ENCODE measurements at places on chromosomes 7 and 10.

DNA sequence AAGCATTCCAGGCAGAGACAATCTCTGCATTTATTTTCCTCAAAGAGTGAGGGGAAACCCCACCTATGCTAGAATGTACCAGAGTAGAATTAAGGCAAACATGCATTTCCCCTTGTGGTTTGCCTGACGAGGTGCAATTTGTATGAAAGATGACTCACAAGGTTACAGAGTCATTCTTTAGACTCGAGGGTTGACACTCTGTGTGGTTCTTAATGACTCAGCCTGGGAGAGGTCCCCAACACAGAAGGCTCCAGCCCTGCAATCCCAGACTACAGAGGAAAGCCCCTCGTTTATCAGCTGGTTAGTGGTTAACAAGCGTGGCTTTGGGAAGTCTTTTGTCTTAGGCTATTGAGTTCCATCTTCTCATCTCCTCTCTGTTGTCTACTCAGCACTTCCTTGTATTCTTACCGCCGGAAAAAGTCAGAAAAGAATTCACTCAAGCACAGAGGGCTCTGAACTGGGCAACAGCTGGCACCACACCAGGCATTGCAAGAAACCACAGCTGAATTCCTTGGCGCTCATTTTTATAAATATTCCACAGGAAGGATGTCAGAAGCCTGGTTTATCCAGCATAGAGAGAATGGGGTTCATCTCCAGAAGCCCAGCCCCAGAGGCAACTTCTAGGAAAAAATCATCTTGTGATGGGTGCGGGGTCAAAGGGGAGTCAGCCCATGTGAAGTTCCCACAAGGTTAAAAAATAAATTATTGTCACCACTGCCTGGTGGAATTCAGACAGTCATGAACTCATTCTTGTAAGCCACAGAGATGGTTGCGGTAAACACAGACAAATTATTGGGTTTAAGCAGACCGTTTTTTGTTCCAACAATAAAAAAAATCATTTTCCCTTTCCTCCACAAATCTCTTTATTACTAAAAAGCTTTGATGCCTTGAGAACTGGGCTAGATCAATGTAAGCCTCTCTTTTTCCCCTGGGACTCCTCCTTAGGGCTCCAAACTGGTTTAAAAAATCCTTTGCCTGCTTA is 24.5 kb upstream of the SVIL start:
- peak; percentile 65 for DNase-seq

DNA sequence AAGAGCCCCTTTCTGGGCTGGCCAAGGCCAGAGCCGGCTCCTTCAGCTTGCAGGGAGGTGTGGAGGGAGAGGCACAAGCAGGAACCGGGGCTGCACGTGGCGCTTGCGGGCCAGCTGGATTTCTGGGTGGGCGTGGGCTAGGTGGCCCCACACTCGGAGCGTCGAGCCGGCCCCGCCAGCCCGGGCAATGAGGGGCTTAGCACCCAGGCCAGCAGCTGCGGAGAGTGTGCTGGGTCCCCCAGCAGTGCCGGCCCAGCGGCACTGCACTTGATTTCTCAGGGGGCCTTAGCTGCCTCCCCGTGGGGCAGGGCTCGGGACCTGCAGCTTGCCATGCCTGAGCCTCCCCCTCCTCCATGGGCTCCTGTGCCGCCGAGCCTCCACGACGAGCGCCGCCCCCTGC is 48.1 kb downstream of the SH2D4B start:
- no peak for DNase-seq

GRCh38 chr10:48253970-48254657 is 20.4 kb downstream of the FRMPD2 start:
- DNase-seq: no peak

DNA sequence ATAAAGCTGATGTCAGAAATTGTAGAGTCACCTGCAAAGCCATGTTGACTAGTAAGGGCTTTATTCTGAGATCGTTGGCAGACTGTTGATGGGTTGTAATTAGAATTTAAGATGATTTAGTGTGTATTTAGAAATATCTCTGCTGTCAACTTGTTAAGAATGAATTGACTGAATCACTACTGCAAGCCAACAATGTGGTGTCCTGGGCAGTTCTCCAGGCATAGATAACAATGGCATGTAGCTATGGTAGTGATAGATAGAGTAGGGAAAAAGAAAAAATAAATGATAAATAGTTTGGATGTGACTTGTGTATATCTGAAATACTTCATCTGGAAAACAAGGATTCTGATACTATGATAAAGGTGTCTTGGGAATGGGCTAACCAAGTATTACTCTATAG is 640.2 kb downstream of the ARL4A start:
- DNase-seq: no peak

DNA sequence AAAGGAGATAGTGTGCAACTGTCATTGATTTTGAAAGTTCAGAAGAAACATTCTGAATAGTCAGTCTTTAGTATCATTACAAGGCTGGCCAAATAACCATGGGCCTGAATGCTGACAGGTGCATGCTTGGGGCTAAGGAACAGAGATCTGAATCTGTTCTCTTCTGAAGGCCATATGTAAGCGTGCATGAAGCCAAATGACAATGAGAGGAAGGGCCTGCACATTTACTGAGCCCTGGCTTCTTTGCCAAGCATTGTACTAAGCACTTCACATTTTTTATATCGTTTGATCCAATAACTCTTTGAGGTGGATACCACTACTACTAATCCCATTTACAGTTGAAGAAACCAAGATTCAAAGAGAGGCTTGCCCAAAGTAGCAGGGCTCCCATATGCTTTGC is 22.5 kb upstream of the TIAL1 start:
- no peak for DNase-seq

GRCh38 chr10:118020365-118020764 is 26.4 kb downstream of the RAB11FIP2 start:
- DNase-seq: no peak

DNA sequence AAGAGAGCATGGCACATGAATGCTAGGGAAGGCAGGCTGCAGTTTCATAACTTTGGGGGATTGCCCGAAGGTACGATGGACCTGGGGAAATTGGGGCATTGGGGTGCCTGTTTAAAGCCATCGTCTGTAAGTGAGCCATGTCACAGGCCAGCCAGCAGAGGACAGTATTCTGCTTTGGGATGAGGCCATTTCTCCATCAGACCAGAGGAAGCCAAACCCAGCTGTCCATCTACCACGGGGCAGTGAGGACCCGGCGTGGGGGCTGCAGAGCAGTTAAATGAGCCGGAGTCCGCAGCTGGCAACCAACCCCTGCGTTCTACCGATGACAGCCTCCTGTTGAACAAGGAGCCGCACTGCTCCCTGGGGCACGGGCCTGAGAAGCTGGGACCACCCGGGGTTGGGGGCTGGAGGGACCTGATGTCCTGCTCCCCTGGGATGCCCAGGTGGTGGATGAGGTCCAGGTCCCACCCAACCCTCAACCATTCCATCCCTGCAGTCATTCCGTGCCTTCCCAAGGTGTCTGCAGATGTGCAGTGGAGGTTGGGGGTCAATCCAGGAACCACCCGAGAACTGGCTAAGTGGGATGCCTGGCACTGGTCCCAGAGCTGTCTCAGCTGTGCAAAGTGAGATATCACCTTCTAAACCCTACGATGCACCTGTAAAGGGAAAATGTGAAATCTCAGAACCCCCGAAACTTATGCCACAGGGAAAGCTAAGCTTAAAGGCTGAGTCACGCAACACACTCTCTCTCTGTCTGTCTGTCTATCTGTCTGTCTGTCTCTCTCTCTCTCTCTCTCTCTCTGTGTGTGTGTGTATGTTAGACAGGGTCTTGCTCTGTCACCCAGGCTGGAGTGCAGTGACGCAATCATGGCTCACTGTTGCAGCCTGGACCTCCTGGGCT is 12.1 kb upstream of the RHBDD2 start:
- DNase-seq: peak; percentile 55

GRCh38 chr10:109891105-109891504 is 32.2 kb downstream of the XPNPEP1 start:
- no peak for DNase-seq

DNA sequence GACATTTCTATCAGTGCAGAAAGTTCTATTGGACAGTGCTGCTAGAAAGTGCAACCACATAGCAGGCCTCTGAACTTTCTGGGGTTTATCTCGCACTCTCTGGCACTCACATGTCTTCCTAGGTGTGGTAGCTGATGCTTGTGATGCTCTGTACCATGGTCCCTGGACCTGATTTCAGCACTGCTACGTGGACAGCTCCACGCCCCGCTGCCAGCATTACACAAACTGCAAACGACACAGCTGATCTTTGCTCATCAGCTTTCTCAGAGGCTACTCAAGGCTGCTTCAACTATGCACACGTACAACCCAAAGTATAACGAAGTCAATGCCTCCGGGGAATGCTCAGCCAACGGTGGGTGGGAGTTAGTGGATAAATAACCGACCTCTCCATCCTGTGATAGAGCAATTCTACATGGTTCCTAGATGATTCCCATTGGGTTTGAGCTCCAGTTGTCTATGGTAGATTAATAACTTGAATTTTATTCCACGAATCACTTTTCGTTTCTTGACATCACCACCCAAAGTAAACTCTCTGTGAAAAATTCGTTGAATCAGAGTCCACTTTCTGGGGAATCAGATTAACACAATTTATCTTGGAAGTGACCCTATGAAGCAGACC is 302.5 kb downstream of the ACTR3B start:
- peak; percentile 8 for DNase-seq

DNA sequence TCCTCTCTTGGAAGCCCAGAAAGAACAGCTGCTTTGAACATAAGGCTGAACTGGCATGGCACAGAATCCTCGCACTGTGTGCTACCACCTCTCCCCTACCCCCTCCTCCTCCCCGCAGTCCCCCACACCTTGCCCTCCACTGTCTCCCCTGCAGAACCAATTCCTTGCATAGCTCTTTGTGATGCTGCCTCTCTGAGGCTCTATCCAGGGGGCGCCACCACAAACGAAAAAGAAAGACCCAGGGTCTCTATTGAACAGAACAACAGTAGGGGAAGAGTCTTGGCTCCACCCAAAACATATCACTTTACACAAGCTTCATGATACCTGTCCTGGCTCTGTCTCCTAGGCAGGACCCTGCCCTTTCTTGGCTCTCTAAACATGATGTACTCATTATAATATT is 26.2 kb upstream of the EBLN1 start:
- no peak for DNase-seq

DNA sequence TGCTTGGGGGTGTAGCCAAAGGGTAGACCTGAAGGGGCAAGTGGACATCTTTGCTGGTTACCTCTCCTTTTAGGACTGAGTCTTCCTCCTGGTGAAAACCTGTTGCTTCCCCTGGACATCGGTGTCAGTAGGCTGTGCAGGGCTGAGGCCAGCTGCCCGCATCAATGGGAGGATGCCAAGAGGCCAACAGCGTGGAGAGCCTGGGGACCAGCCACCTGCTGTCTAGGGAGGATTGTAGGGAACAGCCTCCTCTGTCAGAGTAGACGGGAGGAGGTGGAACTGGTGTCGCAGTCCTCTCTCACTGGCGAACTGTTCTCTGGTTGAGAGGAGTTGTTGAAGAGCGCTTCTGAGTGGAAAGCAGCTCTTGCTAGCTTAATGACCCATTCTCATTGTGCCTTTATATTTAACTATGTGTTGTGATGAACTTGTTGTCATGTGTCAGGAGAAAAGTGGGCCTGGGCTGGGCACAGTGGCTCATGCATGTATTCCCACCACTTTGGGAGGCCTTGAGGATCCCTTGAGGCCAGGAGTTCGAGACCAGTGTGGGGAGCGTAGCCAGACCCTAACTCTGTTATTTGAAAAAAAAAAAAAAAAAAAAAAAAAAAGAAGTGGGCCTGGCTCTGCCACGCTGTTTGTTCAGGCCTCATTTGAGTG is 1.8 kb downstream of the SUFU start:
- DNase-seq: no peak

DNA sequence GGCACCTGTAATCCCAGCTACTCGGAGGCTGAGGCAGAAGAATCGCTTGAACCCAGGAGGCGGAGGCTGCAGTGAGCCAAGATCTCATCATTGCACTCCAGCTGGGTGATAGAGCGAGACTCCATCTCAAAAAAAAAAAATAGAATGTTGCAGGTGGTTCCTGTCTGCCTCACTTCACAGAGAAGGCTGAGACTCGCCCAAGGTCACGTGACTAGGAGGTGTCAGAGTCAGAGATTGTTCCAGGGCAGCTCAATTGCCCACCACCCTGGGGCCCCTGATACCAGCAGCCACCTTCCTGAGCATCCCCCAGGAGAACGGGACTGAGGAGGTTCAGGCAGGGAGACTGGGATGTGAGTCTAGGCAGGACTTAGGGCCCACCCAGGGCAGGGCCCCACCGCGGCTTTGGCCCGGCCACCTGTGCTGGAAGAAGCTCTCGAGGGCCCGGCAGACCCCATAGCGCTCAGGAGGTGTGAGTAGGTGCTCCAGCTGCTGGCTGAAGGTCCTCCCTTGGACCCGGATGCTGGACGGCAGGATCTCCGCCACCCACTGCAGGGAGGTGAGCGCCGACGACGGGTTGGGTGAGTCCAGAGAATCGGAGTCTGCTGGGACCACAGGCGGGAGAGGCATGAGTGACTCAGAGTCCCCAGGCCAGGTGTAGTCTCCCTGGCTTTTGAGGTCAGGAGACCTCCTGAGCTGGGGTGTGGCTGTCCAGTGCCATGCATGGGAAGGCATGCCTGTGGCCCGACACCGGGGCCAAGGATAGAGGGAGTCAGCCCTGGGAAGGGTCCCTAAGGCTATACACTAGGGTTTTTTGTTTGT is 30.9 kb downstream of the GRID2IP start:
- no peak for DNase-seq

DNA sequence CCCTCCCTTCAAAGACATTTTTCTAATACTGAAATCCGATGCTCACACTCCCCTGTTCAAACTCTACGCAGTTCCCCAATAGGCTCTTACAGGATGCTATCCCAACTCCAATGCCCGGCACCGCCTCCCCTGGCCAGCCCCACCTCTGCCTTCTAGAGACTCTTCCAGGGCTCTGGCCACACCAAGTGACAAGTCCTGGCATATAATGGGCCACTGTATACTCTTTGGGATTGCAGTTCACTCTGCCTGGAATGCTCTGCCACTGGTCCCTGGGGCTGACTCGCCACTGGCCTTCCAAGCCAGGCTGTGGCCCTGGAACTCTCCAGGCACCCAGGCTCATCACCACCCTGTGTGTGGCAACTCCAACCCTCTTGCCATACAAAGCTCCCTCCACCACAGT is 3.1 kb upstream of the BRI3 start:
- no peak for DNase-seq

GRCh38 chr10:62853710-62854109 is 37.5 kb upstream of the EGR2 start:
- DNase-seq: peak; percentile 33

- no peak for DNase-seq
Measured at GRCh38 chr10:61943674-61944378, 42.3 kb downstream of the ARID5B start.

- no peak for DNase-seq
Measured at GRCh38 chr7:91265693-91266066, 1.4 kb downstream of the FZD1 start.

DNA sequence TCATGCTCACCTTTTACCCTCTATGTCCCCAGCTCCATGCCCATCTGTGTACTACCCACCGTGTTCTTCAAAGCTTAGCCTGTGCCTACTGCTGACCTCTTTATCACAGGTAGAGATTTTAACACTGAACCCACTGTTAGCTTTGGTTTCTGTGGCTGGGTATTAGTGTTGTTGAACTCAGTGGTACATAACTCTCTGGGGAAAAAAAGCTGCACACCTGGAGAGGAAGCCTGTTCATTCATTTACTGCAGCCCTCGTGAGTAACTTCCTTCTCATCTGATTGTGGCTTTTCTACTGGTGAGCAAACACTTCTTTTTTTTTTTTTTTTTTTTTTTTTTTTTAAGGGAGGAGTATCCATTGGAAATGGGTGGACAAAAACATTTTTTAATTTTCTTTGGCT is 326.3 kb downstream of the CCSER2 start:
- DNase-seq: no peak

GRCh38 chr10:118867768-118868167 is 113.0 kb upstream of the CACUL1 start:
- DNase-seq: no peak
